ENCODE measurements at places on chromosomes 12 and 14.
A peak's percentile ranks its signal among the peaks of the same experiment; 100 is the strongest.

DNA sequence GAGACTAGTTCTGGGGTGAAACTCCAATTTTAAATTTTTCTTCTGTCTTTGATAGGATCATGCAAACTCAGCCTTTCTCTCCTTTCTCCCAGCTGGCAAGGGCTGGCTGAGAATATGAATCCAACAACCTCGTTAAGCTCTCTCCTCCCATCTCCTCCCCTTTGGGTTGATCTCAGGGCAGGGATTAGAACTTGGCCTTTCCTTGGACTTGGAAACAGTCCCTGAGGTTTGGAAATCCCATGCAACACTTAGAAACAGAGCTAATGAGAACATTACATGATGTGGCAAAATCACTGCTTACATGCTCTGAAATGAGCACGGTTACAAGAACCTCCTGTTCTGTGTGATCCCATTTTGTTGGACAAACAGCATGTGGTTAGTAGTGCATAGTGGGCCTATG, 31.6 kb downstream of the ACACB start:
- peak overlapping the region; percentile 56 for H3K27ac ChIP-seq
- peaks cover 27% of the 10 kb centered on the region for H3K4me1 ChIP-seq
- H3K27me3 ChIP-seq, result no peaks in the 10 kb centered on the region
- no peaks in the 10 kb centered on the region for H3K36me3 ChIP-seq
- H3K4me3 ChIP-seq, result no peak overlapping the region

GRCh38 chr14:47009615-47010014, 358.0 kb upstream of the RPL10L start:
- no peaks in the 10 kb centered on the region for H3K27me3 ChIP-seq
- H3K36me3 ChIP-seq, result no peaks in the 10 kb centered on the region
- no peak overlapping the region for H3K27ac ChIP-seq
- no peak for DNase-seq
- no peak overlapping the region for H3K4me3 ChIP-seq
- no peaks in the 10 kb centered on the region for H3K4me1 ChIP-seq

DNA sequence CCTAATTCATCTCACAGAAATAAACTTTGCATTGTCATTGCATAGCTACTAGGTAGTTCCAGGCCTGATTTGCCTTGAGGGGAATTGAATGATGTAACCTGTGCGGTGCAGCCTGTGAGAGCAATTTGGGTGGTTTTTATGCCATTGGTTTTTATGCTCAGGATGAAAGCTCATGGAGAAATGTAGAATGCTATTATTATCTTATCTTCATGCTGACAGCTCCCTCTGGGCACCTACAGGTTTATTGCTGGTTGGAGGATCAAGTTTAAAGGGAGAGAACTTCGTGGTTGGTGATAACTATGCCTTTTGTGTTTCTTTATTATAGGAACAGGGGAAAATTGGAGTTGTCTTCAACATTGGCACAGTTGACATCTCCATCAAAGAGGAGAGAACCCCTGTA, 547.9 kb downstream of the DIO2 start:
- H3K36me3 ChIP-seq, result no peaks in the 10 kb centered on the region
- H3K4me3 ChIP-seq, result no peak overlapping the region
- no peak overlapping the region for H3K27ac ChIP-seq
- no peaks in the 10 kb centered on the region for H3K27me3 ChIP-seq
- no peaks in the 10 kb centered on the region for H3K4me1 ChIP-seq

DNA sequence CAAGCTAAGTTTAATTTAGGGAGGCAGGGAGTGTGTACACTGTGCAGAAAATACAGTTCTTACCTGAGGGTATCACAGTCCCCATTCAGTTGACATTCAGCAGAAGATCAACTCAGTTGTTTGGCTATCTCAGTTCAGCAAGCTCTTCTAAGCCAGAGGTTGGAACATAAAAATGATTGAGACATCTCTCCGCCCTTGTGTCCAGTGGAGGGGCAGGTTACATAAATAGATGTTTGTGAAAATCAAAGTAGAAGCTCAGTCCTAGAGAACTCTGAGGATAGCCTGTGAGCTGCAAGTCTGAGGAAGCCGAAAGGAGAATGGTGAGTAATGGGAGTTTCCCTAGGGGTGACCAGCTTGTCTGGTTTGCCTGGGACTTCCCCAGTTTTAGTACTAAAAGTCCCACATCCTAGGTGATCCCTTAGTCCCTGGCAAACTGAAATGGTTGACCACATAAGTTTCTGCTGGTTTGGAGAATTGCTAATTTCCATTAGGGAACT, 251.4 kb upstream of the ATP2B1 start:
- no peaks in the 10 kb centered on the region for H3K36me3 ChIP-seq
- no peaks in the 10 kb centered on the region for H3K27me3 ChIP-seq
- no peak overlapping the region for H3K27ac ChIP-seq

DNA sequence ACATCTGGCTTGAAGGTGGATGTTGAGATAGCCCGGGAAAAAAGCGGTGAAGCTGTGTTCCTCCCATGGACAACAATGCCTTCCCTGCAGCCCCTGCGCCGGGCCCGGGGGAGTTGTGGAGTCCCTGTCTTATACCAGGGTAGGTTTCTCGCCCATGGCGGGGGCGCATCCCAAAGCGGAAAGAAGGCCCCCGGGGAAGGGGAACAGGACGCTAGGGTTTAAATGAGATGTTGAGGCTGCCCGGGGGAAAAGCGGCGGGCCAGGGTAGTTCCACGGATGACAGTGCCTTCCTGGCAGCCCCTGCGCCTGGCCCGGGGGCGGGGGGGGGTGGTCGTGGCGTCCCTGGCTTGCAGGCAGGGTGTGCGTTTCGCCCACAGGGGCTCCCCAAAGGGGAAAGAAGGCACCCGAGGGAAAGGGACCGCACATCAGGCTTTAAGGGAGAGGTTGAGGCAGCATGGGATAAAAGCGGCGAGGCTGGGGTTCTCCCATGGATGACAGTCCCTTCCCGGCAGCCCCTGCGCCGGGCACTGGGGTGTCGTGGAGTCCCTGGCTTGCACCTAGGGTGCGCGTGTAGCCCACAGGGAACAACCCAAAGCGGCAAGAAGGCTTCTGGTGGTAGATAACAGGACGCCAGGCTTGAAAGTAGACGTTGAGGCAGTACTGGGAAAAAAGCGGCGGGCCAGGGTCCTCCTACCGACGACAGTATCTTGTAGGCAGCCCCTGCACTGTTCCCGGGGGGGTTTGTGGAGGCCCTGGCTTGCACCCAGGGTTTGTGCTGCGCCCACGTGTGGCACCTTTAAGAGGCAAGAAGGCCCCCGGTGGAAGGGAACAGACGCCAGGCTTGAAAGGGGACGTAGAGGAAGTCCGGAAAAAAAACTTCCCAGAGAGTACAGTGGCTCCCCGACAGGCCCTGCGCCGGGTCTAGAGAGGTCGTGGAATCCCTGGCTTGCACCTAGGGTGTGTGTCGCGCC, 160.8 kb upstream of the ALG10B start:
- H3K36me3 ChIP-seq, result no peaks in the 10 kb centered on the region
- no peak overlapping the region for H3K27ac ChIP-seq

- DNase-seq, result no peak
- peaks cover 5% of the 10 kb centered on the region for H3K4me1 ChIP-seq
- H3K27me3 ChIP-seq, result no peaks in the 10 kb centered on the region
- H3K27ac ChIP-seq, result no peak overlapping the region
Observed at GRCh38 chr14:58560208-58560607, 77.6 kb upstream of the DACT1 start.

GRCh38 chr14:55139141-55139540, 10.1 kb downstream of the LGALS3 start:
- no peak overlapping the region for H3K27ac ChIP-seq
- H3K27me3 ChIP-seq, result no peaks in the 10 kb centered on the region
- H3K4me1 ChIP-seq, result peaks cover 49% of the 10 kb centered on the region
- H3K4me3 ChIP-seq, result no peak overlapping the region
- DNase-seq, result no peak

GRCh38 chr14:68771631-68772030, 21.2 kb downstream of the ZFP36L1 start:
- DNase-seq, result no peak
- no peak overlapping the region for H3K4me3 ChIP-seq
- no peaks in the 10 kb centered on the region for H3K36me3 ChIP-seq
- no peak overlapping the region for H3K27ac ChIP-seq

DNA sequence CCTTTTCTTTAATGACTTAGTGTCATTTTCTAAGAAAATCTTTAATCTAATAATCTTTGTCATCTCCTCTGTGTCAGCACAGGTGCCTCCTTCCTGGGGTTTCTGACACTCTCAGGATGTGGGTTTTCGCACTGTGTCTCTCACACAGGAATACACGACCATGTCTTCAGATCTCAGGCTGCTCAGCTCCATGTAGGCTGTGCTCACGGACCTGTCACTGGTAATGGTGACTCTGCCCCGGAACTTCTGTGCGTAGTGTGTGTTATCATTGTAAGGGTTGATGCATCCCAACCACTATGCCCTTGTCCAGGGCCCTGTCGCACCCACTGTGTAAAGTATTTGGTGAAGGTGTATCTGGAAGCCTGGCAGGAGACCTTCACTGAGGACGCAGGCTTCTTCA, 647.8 kb downstream of the TMEM121 start:
- DNase-seq, result no peak
- H3K27ac ChIP-seq, result no peak overlapping the region
- no peaks in the 10 kb centered on the region for H3K27me3 ChIP-seq
- no peaks in the 10 kb centered on the region for H3K4me1 ChIP-seq

DNA sequence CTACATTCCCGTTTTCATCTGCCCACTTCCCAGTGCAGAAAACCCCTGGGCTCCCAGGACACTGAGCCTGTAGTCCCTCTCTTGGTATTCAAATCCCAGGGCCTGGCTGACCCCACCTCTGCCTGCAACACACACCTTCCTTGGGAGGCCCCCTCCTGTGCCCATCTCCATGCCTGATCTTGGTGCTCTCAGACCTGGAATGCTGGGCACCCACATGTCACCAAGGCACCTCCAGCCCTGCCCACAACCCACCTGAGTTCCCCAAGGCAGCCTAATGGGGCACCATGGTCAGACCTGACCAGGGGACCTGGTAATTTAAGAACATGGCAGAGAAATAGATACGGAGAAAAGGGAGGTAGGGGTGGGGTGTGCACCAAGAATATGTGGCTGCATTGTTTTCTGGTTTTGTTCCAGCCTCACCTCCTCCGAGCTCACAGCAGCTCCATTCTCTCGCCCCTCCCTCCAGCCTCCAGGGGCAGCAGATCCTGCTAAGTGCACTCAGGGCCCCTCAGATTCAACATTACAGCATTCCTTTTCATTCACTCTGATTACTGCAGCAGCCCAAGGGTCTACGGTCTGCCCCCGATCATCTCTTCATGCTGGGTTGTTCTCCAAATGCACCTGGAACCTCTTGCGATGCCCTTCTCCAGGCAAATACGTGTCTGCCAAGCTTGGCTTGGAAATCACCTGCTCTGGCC, 9.2 kb upstream of the HSP90AA1 start:
- H3K4me1 ChIP-seq, result no peaks in the 10 kb centered on the region
- H3K27me3 ChIP-seq, result no peaks in the 10 kb centered on the region
- DNase-seq, result no peak
- H3K4me3 ChIP-seq, result no peak overlapping the region
- no peaks in the 10 kb centered on the region for H3K36me3 ChIP-seq

DNA sequence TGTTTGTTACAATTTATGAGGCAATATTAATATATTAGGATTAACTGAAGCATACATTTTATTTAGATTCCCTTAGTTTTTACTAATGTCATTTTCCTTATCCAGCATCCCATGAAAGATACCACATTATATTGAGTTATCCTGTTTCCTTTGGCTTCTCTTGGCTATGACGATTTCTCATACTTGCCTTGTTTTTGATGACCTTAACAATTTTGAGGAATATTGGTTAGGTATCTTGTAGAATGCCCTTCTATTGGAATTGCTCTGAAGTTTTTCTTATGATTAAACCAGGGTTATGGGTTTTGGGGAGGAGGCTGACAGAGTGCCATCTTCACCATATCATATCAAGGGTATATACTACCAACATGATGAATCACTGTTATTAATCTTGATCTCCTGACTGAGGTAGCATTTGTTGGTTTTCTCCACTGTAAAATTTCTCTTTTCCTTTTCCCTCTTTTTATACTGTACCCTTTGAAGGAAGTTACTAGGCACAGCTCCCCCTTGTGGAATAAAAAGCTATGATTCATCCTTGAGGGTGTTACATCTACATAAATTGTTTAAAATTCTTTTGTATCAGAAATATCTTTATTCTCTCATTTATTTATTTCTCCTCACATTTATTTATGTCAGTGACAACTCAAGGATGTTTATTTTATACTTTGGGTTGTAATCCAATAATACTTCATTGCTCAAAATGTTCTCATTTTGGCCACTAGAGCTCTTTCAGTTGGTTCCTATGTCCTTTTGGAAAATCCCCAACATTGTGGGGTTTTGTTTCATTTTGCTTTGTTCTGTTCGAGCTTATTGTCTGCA, 239.0 kb downstream of the SLC16A7 start:
- no peaks in the 10 kb centered on the region for H3K27me3 ChIP-seq
- DNase-seq, result no peak
- no peak overlapping the region for H3K27ac ChIP-seq
- H3K4me3 ChIP-seq, result no peak overlapping the region
- no peaks in the 10 kb centered on the region for H3K36me3 ChIP-seq

- DNase-seq, result peak; percentile 40
- H3K36me3 ChIP-seq, result no peaks in the 10 kb centered on the region
- H3K27ac ChIP-seq, result no peak overlapping the region
- H3K4me3 ChIP-seq, result no peak overlapping the region
- no peaks in the 10 kb centered on the region for H3K4me1 ChIP-seq
Observed at GRCh38 chr12:13433768-13434167, 237.2 kb downstream of the EMP1 start.

- no peaks in the 10 kb centered on the region for H3K36me3 ChIP-seq
- H3K27me3 ChIP-seq, result no peaks in the 10 kb centered on the region
- H3K4me1 ChIP-seq, result no peaks in the 10 kb centered on the region
- DNase-seq, result no peak
- no peak overlapping the region for H3K4me3 ChIP-seq
Observed at GRCh38 chr12:45093051-45093450, 42.2 kb upstream of the DBX2 start.

DNA sequence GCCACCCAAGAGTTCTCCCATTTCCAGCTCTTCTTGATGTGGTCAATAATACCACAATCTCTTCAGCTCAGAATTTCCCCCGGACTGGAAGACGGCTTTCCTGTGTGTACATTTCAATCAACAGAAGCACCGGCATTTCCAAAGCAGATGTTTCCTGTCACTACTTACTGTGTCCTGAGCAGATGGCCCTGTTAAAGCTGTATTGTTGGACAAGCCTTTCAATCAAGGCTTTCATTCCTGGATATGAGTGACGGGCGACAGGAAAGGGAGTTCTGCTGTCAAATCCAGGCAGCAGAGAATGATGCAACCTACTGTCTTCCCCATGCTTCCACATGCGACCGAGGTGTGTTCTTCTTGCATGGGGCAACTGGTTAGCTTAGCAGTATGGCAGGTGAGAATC, 76.4 kb upstream of the CCDC60 start:
- no peaks in the 10 kb centered on the region for H3K4me1 ChIP-seq
- no peaks in the 10 kb centered on the region for H3K36me3 ChIP-seq
- DNase-seq, result no peak
- no peak overlapping the region for H3K27ac ChIP-seq

All from vagina (tissue), 2 donors.